Right forelimb (tissue), 1 donor: ENCODE measurements at places on chromosomes 3 and 15.
A peak's percentile ranks its signal among the peaks of the same experiment; 100 is the strongest.

DNA sequence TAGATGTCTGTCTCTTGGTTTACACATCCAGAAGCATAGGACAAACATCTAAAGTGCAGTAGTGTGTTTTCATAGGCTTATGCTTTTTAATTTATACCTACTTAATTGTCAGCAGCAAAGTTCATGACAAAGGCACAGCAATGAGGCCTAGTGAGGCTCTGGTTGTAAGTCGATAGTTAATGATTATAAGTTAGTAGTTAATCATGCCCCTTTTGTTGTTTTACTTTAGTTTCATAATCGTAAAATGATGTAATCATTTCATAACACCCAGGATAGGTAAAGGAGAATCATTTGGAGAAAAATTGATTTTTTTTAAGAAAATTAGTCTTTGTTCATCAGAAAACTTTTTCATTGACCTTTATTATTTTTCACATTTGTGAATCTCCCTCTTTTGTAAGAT lies 351.9 kb downstream of the LSAMP start:
- no peak for DNase-seq

- no peak for DNase-seq
Measured at GRCh38 chr3:135292162-135292561, 497.1 kb downstream of the EPHB1 start.

- no peak for DNase-seq
Measured at GRCh38 chr15:28096411-28096669, 2.8 kb downstream of the OCA2 start.

DNA sequence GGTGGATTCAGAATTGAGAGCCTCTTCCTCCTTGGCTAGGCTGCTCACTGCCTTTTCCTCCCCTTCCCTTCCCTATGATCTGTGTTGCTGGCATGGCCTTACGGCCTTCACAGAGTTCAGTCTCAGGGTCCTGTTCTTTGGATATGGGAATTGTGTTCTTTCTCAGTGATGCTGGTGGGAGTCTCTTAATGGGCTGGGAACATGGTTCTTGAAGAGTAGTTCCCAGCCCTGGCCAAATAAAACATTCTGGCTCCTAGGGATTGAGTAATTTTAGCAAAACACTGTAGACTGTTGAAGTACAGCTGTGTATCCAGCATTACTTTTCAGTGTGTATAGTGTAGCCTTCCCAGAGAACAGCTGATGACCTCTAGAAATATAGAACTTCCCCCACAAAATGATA lies 22.6 kb upstream of the FILIP1L start:
- DNase-seq: no peak

DNA sequence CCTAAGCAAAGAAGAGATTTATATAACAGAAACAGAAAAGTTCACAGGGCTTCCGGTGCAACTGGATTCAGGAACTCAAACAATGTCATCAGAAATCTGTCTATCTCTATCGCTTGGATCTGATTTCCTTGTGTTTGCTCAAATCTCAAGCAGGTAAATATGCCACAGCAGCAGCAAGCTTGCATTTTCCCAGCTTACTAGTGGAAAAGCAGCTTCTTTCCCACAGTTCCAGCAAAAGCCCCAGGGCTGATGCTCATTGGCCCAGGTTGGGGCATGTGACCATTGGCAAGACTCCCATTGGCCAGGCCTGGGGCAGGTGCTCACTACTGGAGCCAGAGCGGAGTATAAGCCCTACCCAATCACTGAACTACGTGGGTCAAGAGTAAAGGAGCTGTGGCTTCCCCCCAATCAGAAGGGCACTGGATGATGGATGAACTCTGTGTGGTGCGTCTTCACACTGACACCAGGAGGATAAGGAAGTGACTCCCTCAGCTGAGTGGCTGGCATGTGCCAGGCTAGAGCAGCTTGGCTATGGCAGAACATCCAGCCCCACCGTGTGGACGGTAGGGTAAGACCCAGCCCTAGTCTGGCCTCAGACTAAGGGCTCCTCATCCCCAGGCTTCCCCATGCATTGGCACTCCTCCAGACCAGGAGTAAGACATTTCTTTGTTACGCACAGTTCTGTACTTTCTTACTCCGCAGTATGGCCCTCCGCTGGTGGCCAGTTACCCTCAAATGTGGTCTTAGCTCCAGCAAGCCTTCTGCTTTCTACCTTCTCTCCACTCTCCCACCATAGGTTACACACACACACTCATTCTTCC lies 13.1 kb upstream of the VIPR1 start:
- peak; percentile 15 for DNase-seq

DNA sequence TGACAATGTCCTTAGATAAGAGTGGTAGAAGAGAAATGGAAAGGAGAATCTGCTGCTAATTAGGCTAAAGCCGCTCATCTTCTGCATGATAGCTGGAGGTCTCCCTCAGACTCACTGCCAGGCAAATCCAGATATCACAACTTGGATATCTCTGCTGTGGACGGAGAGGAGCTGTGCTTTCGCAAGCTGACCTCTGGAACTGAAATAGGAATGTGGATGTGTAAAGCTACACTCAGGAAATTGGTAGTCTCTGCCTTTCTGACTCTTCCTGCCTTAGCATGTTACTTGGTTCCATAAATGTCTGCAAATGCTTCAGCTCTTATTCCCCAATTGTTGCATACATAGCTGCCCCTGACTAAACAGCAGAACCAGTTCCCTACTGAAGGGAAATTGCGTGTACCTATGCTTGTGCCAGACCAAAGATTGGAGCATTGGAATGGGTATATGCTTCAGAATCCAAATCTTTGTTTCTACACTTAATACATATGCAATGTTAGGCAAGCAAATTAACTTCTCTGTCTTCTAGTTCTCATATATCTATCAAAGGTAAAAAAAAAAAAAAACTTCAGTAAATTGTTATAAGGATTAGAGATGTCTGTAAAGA lies 74.7 kb upstream of the ROBO2 start:
- DNase-seq: no peak

DNA sequence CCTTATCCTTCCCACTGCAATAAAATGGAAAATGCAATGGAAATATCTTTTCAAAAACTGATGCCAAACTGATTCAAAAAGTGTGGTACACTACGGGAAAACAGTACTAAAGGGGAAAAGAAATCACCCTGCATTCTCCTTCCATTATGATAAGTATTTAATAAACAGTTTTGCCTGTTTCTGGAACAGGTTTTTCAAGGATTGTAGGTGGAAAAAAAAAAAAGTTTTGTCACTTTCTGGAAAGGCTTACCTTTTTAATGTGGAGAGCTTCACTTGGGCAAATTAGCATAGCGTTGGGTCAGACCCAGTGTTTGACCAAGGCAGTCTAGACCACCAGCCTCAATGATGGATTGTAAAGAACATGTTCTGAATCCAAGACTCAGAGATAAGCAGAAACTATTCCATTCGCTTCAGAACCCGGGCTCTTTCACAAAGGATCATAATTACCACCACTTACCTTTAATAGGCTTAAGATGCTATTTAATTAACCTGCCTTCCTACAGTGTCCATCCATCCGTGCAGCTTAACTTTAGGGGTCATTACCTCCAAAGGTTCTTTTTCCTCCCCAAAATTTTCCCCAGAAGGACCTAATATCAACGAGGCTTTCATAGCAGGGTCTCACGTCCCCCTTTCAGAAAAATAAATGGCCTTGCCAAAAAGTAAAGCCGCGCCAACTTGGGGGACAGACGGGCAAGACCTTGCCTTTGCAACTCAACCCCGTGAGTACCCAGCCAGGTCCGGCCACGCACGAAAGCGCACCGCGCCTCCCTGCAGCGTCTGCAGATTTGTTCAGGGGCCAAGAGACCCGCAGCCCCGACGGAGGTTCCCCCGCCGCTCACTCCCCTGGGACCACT lies 1.0 kb downstream of the DCBLD2 start:
- DNase-seq: no peak

GRCh38 chr3:97954228-97954827 lies 17.9 kb downstream of the RIOX2 start:
- DNase-seq: no peak

DNA sequence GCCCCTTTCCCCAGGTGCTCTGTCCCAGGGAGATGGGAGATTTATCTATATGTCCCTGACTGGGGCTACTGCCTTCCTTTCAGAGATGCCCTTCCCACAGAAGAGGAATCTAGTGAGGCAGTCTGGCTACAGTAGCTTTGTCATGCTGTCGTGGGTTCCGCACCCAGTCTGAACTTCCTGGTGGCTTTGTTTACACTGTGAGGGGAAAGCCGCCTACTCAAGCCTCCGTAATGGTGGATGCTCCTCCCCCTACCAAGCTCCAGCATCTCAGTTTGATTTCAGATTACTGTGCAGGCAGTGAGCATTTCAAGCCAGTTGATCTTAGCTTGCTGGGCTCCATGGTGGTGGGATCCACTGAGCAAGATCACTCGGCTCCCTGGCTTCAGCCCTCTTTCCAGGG lies 35.4 kb upstream of the SLC7A14 start:
- DNase-seq: no peak

DNA sequence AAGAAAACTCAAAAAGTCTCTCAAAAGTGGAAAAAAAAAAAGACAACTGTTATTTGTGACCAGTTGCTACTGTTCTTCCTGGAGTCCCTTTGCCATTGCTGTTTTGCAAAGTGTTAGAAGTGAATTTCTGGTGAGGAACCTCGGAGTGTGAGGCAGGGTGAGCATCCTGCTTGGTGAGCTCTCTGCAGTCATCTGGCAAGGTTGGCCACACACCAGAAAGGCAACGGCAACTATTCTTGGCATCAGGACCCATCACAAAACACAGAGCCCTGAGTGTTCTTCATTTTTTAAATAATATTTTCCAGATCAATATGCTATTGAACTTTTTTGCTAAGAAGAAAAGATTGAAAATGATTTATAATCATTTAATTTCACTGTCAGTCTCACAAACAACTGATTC lies 60.7 kb downstream of the CGNL1 start:
- DNase-seq: no peak

DNA sequence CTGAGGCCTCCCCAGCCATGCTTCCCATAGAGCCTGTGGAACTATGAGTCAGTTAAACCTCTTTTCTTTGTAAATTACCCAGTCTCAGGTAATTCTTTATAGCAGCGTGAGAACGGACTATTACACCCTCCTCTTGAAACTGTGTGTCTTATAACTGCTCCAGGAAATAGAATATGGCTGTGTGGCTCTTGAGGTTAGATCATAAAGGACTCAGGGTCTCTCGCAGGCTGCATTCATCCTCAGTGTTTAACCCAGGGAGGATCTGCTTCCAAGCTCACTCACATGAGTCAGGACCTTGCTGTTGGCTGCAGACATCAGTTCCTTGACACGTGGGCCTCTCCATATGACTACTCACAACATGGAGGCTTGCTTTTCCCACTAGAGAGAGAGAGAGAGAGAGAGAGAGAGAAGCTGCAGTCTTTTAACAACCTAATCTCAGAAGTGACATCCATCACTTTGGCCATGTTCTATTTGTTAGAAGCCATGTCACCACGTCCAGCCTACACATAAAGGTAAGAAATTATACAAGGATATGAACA lies 114.3 kb upstream of the UBE2E1 start:
- no peak for DNase-seq

DNA sequence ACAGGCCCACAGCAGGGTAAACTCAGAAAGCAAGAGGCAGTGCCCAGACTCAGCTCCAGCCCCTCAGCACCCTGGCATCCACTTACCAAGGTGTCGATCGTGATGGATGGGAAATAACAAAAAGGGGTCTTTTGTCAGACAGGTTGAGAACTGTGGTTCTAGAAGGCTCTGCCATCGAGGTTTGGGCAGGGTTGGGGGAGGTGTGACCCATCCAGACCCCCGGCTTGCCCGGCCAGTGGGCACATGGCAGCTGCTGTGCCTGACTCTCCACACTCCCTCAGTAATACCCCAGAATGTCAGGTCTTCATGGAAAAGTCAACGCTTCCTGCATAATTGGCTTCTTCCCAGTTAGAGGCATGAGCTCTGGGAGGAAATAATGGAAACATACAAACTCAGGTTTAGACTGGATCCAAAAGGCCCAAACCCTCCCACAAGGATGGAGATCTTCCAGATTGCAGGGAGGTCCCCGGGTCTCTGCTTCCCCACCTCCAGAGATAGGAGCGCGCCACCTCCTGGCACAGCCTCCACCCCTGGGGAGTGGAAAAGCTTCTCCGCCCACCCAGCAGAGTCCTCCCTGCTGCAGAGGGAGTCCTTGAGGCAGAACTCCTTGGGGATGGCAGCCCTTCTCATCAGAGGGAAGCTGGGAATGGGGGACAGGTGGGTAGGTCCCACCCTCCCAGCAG lies 149.8 kb upstream of the IQSEC1 start:
- no peak for DNase-seq

DNA sequence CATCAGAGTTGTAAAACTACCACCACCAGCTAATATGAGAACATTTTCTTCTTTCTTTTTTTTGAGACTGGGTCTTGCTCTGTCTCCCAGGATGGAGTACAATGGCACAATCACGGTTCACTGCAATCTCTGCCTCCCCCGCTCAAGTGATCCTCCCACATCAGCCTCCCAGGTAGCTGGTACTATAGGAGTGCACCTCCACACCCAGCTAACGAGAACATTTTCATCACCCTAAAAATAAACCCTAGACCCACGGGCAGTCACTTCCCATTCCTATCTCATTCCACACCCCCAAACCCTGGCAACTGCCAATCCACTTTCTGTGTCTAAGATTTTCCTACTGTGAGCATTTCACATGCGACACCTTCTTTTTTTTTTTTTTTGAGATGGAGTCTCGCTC lies 130.9 kb downstream of the ATP10A start:
- DNase-seq: no peak

- no peak for DNase-seq
Measured at GRCh38 chr15:45801543-45801942, 166.7 kb downstream of the SQOR start.

GRCh38 chr3:77125966-77126365 lies 86.1 kb downstream of the ROBO2 start:
- no peak for DNase-seq

GRCh38 chr3:18807593-18807992 lies 340.7 kb upstream of the KCNH8 start:
- no peak for DNase-seq

DNA sequence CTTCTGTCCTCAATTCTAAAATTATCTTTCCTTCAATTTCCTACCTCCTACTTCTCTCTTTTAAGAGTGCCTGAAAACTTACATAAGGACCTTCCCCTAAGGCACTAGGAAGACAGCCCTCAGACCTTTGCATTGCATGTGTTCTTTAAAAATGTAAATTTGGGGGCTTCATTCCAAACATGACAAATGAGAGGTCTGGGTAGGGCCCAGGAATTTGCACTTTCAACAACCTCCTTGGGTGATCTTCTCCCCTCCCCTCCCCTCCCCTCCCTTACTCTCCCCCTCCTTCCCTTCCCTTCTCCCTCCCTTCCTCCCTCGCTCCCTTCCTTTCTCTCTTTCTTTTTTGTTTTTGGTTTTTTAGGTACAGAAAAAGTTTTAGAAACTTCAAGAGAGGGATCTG lies 18.7 kb downstream of the USF3 start:
- DNase-seq: no peak

GRCh38 chr15:41599061-41599460 lies 40.0 kb downstream of the TYRO3 start:
- no peak for DNase-seq

DNA sequence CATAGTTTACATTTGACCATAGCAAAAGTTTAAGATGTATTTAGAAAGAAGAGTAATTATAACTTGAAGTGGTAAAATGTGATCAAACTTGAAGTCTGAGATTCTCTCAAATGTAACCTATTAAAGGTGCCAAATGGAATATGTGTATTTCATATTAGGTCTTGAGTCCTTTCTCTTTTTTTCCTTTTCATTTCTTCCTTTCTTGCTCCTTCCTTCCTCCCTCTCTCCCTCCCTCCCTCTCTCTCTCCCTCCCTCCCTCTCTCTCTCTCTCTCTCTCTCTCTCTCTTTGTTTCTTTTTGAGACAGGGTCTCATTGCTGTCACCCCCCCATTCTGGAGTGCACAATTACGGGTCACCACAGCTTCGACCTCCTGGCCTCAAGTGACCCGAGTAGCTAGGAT lies 47.7 kb downstream of the MAP2K5 start:
- no peak for DNase-seq
